ENCODE measurements at places on chromosomes 13 and 19.

- no peak for DNase-seq
These were observed 24.1 kb upstream of the NPAS1 start for GRCh38 chr19:46995492-46995891.

DNA sequence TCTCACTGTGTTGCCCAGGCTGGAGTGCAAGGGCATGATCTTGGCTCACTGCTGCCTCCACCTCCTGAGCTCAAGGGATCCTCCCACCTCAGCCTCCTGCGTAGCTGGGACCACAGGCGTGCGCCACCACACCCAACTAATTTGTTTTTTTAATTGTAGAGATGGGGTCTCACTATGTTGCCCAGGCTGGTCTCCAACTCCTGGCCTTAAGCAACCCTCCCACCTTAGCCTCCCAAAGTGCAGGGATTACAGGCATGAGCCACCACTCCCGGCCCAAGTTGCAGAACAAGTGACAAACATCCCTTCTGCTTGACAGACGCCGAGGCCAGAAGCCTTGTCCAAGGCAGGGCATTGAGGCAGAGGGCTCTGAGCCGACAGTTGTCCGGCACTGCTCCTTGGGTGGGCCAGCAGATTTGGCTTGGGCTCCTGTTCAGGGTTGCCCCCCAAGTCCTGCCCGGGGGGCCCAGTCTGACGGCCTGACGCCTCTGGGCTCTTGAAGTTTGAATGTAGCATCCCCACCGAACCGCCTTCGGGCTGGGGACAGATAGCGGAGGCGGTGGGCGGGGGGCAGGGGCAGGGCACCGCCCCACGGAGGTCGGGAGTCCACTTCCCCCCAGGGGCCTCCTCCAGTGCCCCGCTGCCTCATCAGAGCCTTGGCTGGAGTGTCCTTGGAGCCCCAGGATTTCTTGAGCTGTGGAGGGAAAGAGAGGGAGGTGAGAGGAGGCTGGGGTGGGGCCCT, 5.7 kb upstream of the SPACA4 start:
- DNase-seq: no peak

DNA sequence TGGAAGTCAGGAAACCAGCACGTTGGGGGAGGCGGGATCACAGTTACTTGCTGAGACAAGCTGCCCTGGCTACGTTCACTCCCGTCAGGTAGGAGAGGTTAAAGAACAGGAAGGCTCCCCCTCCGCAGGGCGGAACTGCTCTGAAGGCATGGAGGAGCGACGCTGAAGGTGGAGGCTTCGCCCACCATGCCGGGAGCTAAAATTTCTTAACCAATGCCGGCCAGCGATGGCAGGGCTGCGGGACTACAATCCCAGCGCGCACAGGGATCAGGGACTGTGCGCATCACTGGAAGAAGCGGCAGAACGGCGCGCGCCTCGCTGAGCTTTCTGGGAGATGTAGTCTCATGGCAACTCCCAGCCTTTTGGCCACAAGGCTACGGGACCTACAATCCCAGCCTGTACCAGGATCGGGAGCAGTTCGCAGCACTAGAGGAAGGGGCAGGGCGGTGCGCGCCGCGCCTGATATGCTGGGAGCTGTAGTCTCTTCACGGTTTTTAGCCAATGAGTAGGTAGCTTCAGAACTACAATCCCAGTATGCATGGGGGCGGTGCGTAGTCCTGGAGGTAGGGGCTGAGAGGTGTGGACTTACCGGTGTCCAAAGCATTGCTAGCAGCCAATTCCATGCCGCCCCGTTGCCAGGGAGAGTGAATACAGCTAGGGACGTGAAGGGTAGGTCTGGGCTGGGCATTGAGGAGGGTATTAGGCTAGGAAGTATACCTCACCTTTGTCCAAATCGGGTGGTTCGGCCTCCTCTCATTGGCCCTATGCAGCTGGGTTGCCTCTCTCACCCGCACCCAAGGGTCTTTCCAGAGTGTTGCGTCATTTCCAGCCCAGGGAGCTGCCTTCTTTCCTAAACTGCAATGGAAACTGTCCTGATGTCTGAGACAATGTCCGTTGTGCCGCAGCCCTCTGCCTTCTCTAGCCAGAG, 12.8 kb upstream of the ZNF682 start:
- DNase-seq: peak; percentile 84

- no peak for DNase-seq
These were observed 221.1 kb downstream of the DNAJC15 start for GRCh38 chr13:43244481-43244880.

GRCh38 chr13:66618702-66619101, 611.4 kb downstream of the PCDH9 start:
- no peak for DNase-seq

GRCh38 chr19:41588497-41589209, 12.7 kb downstream of the CEACAM21 start:
- DNase-seq: no peak

Measured in NCI-H510A (cell line).